LHCN-M2 (cell line): ENCODE measurements at places on chromosomes 3 and 15.

- DNase-seq: no peak
Measured at GRCh38 chr3:134656211-134656800, 5.5 kb upstream of the KY start.

DNA sequence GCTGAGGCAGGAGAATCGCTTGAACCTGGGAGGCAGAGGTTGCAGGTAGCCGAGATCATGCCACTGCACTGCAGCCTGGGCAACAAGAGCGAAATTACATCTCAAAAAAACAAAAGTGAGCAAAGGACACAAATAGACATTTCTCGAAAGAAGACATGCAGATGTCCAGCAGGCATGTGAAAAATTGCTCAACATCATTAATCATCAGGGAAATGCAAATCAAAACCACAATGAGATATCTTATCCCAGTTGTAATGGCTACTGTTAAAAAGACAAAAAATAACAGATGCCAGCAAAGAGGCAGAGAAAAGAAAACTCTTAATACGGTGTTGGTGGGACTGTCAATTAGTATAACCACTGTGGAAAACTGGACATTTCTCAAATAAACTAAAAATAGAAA is 20.9 kb downstream of the ASB7 start:
- peak; percentile 82 for DNase-seq

DNA sequence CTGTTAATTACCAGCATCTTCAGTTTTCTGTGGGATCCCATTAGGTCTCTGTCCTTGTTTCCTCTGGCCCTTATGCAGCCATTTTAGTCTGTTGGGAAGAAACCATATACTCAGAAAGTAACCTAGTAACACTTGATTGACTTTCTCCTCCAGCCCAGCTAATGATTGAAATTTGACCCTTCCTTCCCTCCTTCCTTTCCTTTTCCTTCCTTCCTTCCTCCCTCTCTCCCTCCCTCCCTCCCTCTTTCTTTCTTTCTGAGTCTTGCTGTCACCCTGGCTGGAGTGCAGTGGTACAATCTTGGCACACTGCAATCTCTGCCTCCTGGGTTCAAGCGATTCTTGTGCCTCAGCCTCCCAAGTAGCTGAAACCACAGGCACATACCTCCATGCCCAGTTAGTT is 5.9 kb upstream of the ZNF620 start:
- no peak for DNase-seq

DNA sequence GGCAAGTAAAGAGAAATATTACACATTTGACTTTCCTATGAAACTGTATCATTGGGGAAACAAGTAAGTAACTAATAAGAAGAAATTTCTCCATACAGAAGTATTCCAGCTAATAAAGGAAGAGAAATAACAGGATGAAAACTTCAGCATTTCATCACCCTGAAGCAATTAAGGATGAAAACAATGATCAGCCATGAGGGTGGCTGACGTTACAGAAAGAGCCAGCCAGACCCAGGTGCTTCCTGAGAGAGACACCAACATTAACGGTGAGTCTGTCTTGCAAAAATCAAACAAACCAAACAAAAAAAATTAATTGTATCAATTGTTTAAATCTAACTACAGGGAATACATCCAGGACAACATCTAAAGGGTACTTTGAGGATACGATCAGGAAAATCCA is 190.0 kb downstream of the ARRDC4 start:
- DNase-seq: no peak

DNA sequence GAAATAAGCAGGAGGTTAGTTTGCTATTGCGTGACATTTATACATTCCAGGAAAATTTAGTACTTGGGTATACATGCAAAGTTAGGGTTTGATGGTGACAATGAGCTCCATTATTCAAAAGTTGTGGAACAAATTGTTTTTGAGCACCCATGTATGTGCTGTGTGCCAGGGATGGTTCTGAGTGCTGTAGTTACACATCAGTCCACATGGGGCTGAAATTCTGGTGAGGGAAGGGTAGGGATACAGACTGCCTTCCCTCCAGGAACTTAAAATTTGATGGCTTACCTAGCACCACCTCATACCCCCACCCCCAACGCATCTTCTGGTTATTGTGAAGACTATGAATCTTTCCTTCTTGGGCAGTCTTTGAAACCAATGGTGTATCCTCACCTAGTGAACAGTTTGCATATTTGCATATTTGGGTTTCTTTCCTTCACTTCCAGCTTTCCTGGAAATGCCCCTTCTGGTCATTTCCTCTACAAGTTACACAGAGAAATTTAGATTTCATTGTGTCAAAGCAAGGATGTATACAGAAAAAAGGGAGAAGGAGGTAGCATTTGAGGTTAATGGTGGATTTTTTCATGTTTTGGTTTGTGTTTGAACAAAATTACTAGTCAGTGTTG is 222.0 kb upstream of the IL12A start:
- peak; percentile 46 for DNase-seq

DNA sequence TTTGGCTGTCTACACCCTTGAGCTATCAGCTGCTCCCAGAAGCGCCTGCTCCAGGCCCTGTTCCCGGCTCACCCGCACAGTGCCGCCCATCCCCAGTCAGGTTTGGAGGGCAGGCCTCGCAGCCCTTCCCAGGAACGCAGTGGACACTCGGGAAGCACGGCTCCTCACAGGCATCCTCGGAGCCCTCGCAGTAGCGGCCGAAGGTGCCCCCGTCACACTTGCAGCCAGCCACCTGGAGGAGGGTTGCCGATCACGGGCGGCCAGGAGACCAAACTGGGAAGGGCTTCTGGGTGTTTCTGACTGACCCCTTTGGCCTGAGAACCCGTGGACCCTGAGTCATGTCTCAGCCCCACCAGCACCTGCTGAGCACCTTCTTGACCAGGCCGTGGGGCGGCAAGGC is 33.4 kb downstream of the MUC20 start:
- no peak for DNase-seq

DNA sequence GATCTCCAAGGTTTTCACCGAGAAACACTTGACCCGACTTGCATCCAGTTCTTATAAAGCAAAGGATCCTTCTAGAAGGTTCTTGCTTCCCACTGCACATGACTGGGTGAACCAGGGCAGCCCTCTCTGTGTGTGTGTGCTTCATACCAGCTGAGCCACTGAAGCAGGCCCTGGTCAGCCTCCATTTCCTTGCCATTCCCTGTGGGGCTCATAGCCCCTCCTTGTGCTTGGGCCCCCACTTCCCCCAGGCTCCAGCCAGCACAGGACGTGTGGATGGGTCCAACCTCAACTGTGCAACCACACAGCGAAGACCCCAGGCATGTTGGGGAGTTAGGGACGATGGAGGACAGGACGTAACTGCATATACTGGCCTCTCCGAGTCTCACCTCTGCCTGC is 15.5 kb downstream of the KLF15 start:
- no peak for DNase-seq

GRCh38 chr3:32996755-32997091 is 45.3 kb downstream of the CCR4 start:
- DNase-seq: no peak

GRCh38 chr3:159929171-159930141 is 59.2 kb upstream of the IL12A start:
- peak; percentile 90 for DNase-seq

- no peak for DNase-seq
Measured at GRCh38 chr3:15220056-15220455, 14.0 kb downstream of the CAPN7 start.

GRCh38 chr3:16058521-16058920 is 116.0 kb upstream of the GALNT15 start:
- DNase-seq: no peak

- peak; percentile 17 for DNase-seq
Measured at GRCh38 chr15:50227076-50227475, 38.5 kb downstream of the HDC start.

DNA sequence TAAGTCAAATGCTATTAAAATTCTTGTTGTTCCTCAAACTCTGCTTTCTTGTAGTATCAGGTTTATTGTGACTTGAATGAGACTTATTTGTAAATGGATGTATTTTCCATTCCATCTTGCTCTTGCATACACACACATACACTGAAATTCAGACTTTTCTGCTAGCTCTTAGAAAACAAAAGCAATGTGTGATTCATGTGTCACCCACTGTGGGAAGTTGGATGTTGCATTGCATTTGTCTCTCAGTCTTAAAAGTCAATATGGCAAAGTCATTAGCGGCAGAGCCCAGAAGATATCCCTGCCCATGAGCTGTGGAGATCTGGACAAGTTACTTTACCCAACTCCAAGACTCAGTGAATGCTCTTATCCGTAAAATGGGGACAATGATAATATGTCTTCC is 357.2 kb upstream of the TPRG1 start:
- DNase-seq: no peak

DNA sequence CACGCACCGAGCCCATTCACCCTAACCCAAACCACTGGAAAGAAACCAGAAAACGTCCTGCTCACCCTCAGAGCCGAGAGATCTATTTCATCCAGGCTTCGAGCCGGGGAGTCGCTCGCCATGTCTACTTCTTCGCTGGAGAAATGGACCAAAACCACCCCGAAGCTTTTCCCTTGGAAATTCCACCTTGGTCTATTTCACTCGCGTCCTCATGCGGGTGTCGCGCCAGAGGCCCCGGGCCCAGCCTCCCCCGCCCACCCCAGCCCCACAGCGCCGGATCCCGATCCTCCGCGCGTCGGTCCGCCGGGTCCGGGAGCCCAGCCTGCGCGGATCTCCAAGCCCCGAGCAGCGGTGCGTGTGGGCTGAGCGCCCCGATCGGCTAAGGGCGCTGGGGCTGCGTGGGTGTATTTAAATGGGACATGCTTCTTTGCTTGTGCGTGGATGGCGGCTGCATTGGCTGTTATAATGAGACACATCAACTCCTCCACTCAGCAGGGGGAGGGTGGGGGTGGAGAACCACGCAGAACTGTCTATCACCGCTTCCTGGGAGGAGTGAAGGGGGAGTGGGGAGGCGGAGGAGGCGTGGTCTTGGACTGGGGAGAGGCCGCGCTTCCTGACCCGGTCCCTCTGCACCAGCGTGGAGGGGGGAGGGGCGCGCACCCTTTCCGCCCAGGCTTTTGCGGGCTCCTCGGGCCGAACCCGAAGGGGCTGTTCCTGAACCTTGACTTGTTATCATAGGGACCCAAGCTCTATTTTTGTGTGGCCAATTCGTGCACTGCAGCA is at the start of gene TNIK:
TSS of gene TNIK (minus strand) at position 464 of the 783 bp plus-strand sequence. CDS start at position 122, 342 bp downstream.
- peak; percentile 61 for DNase-seq

- no peak for DNase-seq
Measured at GRCh38 chr15:86445579-86446252, 366.0 kb downstream of the AGBL1 start.

DNA sequence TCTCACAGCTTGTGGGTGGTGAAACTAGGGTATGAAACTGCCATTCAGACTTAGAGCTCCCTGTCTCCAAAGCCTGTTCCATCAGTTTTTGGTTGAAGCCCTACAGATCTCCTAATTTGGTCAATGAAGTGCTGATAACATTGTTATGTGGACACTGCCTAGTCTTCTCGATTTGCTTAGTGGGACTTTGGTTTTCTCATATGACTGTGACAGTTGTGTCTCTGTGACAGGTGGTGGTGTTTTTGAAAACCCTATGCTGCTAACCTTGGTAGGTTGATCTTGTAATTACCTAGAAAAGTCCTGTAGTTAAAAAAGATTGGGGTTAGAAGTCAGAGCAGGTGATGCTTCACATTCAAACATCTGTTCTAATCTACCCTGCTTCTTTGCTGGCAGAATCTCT is 9.2 kb downstream of the PPM1L start:
- DNase-seq: no peak

DNA sequence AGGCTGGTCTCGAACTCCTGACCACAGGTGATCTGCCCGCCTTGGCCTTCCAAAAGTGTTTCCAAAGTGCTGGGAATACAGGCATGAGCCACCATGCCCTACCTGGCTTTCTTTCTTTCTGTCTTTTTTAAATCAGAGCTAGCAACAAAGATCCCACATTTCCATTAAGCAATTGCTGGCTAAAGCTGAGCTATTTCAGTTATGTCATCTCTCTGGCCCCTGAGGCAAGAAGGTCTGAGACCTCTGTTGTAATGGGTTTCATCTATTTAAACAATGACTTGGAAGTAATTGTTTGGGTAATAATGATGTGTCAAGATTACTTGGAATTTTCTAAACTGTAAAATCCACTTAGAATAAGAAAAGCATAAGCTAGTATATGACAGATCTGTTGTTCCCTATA is 30.2 kb upstream of the CRBN start:
- no peak for DNase-seq

GRCh38 chr3:156892701-156893100 is 66.5 kb downstream of the LEKR1 start:
- DNase-seq: peak; percentile 27

DNA sequence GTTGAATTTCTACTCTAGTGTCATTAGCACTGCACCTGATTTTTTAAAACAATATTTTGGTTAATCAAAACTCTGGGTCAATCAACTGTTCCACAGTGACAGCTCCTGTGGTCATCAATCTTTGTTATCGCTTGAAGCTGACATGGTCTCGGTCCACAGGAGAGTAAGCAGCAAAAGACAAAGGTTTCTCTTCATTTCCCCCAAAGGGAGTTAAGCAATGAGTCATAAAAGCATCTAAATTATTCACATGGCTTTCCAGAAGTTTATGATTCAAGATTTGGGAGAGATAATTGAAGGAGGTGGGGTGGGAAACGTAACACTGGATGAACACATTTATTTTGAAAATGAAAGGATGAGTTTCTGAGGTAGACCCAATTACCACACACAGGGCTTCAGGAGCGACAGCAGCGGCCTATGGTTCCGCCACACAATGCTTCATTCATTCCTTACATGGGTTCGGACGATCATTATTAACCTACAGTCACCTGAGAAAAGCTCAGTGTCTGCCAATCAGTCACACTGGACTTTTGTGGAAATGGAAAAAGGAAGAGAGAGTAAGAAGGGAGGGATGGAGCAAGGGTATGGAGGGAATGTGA is 505.1 kb downstream of the FHIT start:
- DNase-seq: no peak
